Natural killer cell treated with Interleukin-12 subunit alpha and Interleukin-12 subunit beta and Interleukin-15 and Interleukin-18, amount 100 ng/mL, for 72 hours (primary cell): ENCODE measurements at places on chromosomes 6 and 20. TPM values are rescaled to one million over a fixed set of nuclear protein-coding genes. Genes with fewer than 3 reads are reported as not detected.

GRCh38 chr6:28315628-28316027 is 20.3 kb downstream of the ZSCAN31 start:
- DNase-seq, result no peak

DNA sequence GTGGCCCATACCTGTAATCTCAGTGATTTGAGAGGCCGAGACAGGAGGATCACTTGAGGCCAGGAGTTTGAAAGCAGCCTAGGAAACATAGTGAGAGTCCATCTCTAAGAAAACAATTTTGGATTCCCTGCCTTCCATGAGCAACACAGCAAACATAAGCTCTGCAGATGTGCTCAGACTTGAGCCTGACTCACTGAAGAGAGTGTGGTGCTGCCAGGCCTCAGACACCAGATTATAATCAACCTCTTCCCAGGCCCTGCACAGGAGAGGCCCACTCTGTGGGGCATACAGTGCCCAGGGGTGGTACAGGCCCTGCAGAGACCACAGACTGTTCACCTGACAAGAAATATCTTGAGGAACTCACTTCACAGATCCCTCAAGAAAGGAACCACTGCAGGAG is 19.9 kb downstream of the HLA-DPB1 start:
- DNase-seq, result no peak

DNA sequence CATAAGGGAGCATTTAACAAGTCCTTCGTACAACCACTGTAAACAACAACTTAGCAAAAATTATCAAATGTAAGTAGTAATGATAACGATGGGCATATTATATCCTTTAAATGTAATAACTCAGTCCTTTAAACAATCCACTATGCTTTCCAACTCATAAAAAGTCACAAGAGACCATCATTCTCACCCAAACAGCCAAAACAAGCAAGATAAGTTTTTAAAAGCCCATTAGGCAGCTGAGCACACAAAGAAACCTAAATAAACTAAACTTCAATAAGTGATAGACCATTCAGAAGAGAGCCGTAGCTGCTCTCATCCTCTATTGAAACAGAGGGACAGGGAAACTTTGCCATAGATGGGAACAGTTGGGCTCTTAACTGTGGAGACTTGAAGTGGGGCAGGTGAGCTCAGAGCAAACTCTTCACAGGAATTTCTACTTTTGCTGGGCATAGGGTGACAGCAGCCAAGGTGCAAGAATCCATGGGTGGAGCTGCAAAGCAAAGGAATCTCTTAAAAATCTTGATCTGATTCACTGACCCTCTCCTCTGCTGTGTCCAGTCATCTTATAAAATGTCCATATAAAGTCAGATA is 22.5 kb downstream of the RAB22A start:
- no peak for DNase-seq

GRCh38 chr20:48404598-48404997 is 423.2 kb downstream of the PREX1 start:
- no peak for DNase-seq

GRCh38 chr6:17871189-17871519 is 116.3 kb downstream of the KIF13A start:
- DNase-seq, result no peak

GRCh38 chr20:47568019-47568418 is 66.3 kb downstream of the NCOA3 start:
- no peak for DNase-seq

DNA sequence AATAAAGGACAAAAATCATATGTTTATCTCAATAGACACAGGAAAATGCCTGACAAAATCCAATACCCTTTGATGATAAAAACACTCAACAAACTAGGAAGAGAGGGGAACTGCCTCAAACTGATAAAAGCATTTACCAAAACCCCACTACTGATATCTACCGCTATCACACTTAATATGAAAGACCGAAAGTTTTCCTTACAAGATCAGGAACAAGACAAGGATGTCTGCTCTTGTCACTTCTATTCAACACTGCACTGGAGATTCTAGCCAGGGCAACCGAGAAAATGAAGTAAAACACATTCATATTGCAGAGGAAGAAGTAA is 25.1 kb downstream of the GZF1 start:
- DNase-seq, result no peak

GRCh38 chr20:59253779-59254319 is 46.6 kb upstream of the EDN3 start:
- no peak for DNase-seq

- DNase-seq, result no peak
These were observed 288.3 kb downstream of the NRN1 start for GRCh38 chr6:5718231-5718947.

DNA sequence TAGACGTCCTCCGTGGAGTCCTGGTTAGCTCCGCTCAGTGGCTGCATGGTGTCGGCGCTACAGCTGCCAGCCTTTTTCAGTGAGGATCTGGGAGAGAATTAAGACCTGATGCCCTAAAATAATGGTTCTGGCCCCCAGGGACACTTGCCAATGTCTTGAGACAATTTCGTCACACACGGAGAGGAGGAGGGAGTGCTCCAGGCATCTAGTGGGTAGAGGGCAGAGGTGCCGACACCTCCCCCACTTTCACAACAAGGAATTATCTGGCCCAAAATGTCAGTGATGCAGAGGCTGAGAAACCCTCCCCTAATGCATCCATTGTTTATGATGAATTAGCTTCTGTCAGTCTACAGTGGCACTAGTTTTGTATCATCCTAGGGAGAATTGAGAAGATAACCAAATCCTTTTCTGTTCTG is 24.4 kb downstream of the TMEM181 start:
- no peak for DNase-seq

GRCh38 chr6:118509009-118509617 is 39.0 kb upstream of the PLN start:
- no peak for DNase-seq

- DNase-seq, result no peak
These were observed 175.6 kb downstream of the ZFP64 start for GRCh38 chr20:52016022-52016421.

GRCh38 chr6:149856256-149856994 is 7.7 kb downstream of the LRP11 start:
- no peak for DNase-seq

DNA sequence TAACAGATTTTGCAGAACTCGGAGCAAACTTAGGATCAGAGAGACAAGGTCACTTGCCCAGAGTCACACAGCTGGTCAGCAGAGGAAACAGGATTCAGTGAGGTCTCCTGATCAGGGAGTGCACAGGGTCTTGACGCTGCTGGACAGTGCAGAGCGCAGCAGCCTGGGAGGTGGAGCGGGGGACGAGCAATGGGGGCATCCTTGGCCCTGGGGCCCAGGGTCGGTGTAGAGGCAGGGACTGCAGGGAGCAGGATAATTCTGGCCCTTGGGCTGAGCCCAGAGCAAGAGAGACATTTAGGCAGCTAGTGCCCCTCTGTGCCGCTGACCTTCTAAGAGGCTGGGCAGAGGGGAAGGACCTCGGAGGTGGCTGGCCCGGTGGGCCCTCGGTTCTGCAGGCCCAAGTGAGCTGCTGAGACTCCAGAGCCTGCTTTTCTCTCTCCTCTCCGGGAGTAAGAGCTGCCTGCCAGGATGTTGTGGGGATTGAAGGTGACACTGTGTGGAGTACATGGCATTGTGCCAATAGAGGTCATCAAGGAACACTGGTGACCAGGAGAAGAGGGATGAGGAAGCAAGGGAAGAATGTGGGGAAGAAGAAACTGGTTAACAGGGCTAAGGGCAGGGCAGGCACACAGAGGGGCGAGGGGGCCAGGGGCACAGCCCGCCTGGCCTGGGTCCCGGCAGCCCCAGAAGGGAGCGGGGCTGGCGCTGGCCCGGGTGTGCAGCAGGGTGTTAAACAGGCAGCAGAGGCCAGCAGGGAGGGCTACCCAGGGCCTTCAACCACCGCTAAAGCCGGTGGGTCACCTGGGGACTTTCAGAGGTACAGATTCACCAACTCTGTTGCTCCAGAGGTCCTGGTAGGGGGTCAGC is 122.0 kb downstream of the AGPAT4 start:
- DNase-seq, result no peak

DNA sequence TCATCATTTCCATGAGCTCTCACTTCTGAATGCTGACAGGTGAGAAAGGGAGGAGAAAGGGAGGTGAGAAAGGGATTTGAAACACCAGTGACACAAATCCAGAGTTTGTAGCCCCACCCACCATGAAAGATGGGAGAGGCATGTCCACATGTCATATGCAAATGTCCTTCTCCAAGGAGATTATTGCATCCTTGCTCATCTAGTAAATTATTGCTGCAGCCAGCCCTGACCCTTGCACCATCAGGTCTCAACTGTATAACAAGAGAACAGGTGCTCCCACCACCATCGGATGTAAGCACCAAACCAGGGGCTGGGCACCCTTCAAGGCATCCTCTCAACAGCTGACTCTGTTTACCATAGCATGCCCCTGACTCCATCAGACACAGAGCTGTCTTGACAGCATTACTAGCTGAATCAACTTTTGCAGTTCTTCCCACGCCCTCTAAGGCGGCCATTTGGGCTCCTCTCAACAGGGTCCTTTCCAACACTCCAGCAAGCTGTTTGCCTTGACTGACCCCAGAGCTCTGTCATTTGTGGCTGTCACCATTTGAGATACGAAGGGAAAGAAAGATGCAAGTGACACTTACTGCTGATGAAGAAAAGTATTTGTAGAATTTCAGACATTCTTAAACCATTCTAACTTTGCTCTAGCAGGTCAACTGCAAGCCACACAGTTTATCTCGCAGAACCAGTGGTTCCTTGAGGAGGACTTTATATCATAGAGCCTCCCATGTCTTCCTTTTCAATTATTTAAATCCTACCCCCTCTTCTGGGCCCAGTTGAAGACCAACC is 14.2 kb downstream of the GFOD1 start:
- no peak for DNase-seq

DNA sequence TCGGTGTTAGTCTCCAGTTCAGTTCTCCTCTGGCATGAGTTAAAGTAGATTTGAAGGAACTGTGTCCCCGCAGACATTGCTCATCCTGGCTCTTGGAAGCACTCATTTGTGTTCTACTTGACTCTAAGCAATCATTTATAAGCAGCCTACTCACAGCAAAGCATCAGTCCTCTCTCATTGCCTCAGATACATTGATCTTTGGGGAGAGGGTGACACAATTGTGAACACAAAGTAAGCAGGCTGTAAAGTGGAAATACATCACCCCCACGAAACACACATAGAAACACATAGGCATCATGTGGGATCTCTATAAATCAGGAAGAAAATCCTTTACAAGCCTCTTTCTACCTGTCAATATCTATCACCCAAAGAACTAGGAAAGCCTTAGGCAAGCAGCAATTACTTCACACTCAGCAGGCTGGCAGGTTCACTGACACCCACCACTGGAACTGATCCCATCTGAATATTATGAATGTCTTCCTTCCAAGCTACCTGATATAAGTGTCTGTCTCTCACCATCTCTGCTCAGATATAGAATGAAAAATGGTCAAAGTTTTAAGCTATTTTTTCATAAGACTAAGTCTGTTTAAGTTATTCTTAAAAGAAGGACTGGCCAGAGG is 675.8 kb downstream of the HACE1 start:
- DNase-seq, result no peak

DNA sequence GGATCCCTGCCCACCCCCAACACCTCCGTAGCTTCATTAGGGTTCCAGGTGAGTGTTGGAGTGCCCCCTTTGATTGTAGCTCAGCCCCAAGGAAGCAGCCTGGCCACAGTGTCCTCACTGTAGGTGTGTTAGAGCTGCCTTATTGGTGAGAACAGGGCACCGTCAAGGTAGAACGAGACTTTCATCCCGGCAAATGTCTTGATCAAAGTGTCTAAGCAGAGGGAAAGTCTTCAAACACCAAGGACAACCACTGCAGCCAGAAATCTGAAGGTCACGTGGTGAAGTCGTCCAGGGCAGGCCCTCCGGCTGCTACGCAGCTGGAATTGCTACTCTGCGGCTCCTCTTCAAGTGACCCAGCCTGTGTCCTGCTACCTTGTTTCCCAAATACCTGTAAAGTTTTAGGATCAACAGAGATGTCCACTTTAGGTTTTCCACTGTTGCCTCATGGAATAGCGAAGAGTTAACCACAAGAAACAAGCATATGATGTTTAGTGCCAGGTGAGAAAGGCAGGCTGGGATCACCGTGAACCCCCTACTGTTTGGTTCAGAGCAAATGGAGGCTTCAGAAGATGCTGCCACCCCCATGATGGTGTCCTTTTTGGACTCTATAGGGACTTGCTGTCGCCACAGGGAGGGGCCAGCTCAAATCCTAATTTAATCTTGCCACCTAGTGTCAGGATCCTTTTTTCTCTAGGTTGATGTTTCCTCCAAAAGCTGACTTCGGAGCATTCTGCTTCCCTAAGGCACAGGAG is 1.7 kb upstream of the DLL1 start:
- DNase-seq, result no peak

DNA sequence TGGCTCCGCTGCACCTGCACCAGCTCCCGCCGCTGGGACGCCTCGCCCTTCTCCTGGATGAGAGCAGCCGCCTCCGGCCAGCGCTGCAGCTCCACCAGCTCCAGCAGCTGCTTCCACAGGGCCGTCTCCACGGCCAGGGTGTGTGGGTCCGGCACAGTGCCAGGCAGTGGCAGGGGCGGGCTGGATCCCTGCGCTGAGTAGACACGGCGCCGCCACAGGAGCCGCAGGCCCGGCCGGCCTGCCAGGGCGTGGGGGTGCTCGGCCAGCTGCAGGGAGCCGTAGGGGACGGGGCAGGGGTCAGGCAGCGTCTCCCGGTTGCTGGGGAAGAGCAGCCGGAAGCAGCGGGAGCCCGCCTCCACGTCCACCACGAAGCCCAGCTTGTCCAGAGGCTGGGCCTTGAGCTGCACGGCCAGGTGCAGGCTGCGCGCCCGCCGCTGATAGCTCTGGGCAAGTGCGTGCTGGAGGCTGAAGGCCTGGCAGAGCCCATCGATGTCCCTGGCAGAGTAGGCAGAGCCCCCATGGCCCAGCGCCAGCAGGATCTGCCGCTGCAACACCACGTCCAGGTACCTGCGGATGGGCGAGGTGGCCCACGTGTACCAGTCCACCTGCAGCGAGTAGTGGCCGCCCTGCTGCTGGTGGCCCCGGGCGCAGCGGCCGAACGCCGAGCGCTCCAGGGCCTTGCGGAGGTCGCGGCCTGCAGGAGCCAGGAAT is 9.4 kb downstream of the FNDC11 start:
- DNase-seq, result no peak

DNA sequence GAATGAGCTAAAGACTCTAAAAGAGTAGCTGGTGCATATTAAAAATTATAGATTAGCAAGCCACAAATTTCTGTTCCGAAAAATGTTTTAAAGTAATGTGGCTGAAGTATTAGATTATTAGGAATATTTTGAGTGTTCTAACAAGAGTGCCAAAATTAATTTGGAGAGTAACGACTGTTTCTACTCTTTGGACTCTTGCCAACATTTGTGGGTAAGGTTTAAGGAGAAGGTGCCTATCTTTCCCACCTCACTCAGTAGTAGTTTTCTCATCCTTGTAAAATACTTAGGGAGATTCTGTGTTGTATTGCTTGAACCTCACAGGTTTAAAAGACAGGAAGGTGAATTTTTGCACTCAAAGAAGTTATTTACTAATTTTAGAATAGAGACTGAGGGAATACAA is 5.0 kb downstream of the HSF2 start:
- DNase-seq, result no peak

- DNase-seq, result no peak
These were observed 39.5 kb upstream of the ADGRF5 start for GRCh38 chr6:46961232-46961631.

FAM217A gene
- total RNA-seq, result not detected

GINS1 gene
- total RNA-seq, result 36.7 TPM

C6orf118 gene
- not detected for total RNA-seq

SCGN gene
- not detected for total RNA-seq

ACTR5 gene
- total RNA-seq, result 13.8 TPM

SHLD1 gene
- total RNA-seq, result 11.6 TPM

FAM83D gene
- 8.1 TPM for total RNA-seq

TMEM217 gene
- 23.5 TPM for total RNA-seq

OR2B6 gene
- total RNA-seq, result not detected

DDX43 gene
- total RNA-seq, result 1.0 TPM

BMP5 gene
- not detected for total RNA-seq

CENPW gene
- total RNA-seq, result 50.4 TPM

KCNS1 gene
- total RNA-seq, result 0.24 TPM

TCP11 gene
- total RNA-seq, result not detected

OTOR gene
- total RNA-seq, result not detected
